Lower lobe of right lung (tissue), 2 donors: ENCODE measurements at places on chromosomes 1 and 21. TPM values are rescaled to one million over a fixed set of nuclear protein-coding genes. Genes with fewer than 3 reads are reported as not detected.
A peak's percentile ranks its signal among the peaks of the same experiment; 100 is the strongest.

DNA sequence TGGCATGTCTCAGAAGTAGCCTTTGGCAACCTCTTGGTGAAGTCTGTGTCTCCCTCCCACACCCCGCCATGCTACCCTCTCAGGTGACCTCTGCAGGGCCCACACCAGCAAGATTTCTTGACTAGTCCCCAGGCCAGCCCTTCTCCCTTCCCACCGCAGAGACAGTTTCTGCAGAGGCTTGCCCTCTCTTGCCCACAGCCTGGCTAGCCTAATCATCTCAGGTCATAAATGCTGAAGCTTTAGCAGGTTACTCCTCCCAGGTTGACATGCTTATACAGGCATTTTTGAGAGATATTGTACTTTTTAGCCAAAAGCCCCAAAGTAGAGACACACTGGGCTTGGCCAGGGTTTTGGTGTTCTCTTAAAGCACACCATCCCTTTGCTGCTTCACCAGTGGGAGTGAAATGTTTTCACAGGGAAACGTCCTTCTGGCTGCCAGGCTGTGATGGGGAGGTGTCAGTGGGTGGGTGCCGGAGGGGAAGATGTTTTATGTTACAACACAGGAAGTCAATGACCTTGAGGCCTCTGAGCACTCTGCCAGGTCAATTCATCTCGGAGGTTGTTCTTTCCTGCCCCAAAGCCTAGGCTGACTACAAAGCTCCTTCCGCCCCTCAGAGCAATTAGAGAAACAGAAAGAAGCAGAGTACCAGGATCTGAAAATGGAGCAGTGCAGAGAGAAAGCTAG is 58.5 kb downstream of the STYXL2 start:
- no peak for DNase-seq
- H3K36me3 ChIP-seq: no peaks in the 10 kb centered on the region
- no peaks in the 10 kb centered on the region for H3K4me1 ChIP-seq
- H3K27ac ChIP-seq: no peak overlapping the region

DNA sequence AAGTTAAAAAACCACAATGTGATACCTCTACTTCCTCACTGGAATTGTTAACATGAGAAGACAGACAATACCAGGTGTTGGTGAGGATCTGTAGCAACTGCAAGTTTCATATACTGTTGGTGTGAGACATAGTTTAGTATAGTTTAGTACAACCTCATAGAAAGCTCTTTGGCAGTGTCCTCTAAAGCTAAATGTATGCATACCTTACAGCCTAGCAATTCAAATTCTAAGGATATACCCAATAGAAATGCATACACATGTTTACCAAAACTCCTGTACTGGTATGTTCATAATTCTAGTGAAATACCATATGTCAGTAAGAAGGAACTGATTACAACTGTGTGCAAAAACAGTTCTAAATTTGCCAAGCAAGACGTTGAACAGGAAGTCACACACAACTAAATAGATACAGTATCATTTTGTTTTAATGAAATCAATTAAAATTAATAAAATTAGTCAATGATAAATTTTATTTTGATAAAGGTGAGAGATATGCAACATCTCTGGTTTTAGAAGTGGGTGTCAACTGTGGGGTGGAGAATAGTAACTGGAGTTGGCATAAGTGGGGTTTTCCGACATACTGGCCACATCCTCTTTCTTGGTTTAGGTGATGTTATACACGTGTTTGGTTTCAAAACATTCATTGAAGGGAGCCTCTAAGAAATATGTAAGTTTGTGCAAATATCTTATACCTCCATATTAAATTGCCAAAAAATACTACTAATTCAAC is 450.7 kb downstream of the PTPRC start:
- no peaks in the 10 kb centered on the region for H3K27me3 ChIP-seq
- no peaks in the 10 kb centered on the region for H3K36me3 ChIP-seq
- H3K27ac ChIP-seq: no peak overlapping the region
- no peaks in the 10 kb centered on the region for H3K4me1 ChIP-seq

DNA sequence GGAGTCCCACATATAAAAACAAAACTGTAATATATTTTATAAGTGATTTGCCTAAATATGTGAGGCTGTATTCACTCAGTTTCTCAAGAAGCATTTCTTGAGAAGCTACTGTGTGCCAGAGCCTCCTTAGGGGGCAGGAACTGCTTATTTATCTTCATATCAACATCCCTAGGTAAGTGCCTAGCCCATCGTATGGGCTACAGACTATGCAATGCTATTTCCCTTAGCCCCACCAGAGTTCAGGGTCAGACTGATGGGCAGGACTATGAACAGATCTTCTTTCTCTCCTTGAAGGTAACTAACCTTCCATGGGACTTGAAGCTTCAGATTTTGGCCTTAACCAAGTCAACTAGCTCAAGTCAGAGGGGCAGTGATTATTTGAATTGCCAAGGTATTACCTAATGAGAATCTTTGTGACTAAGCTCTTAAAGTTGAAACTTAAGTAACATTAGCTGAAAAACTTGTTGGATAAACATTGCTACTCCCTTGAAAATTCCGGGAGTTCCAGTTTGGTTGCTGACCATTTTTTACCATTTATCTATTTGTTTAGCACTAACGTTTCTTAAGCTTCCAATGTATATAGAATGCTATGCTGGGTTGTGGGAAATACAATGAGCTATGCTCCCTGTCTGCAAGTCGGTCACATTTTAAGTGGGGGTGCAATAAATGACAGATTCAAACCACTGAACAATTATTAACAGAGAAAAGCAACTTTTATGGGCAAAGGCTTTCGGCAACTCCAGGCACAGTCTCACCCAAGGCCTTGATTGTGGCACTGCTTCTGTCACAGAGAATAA is 85.2 kb downstream of the GPR88 start:
- H3K36me3 ChIP-seq: no peaks in the 10 kb centered on the region
- no peak overlapping the region for H3K27ac ChIP-seq
- H3K4me3 ChIP-seq: no peak overlapping the region
- H3K27me3 ChIP-seq: no peaks in the 10 kb centered on the region

DNA sequence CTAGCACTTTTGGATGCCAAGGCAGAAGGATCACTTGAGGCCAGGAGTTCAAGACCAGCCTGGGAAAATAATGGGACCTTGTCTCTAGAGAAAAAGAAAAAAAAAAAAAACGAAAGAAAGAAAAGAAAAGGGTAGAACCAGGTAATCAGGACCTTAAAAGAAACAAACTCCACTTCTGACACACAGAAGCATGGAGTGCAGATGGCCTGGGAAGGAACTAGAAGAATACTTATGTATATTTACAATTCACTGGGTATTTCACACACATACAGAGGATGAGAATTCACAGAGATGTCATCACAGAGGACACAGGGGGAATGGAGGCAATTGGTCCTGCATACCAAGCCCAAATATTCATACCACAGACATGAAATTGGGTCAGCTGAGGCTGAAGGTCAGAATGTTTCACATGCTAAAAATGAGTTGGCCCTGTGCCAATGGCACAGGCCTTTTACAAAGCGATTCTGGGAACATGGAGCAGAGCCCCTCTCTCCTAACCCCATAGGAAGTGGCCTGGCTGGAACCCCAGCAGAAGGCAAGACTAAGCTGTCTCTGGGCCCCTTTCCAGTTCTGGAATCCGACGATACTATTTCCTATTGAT is 4.4 kb downstream of the B4GALT3 start:
- H3K27ac ChIP-seq: peak overlapping the region; percentile 5
- no peak overlapping the region for H3K4me3 ChIP-seq
- H3K36me3 ChIP-seq: peaks cover 72% of the 10 kb centered on the region
- peaks cover 34% of the 10 kb centered on the region for H3K4me1 ChIP-seq
- no peak for DNase-seq

DNA sequence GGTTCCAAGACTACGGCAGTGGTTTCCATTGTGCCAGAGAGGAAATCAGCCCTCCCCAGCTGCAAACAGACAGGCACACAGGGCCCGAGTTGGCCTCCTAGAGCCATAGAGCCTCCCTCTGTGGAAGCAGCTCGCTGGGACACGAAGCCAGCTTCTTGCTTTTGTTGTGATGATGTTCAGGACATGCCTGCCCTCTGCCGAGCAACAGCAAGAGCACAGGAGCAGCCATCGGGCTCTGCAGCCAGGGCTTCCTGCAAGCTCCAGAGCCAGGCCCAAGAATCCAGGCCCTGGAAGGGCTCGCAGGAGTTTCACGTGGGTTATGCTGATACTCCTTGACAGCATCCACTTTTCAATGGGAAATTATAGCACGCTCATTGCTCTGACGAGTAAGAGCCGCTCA is 18.5 kb downstream of the NPHP4 start:
- DNase-seq: no peak
- peaks cover 37% of the 10 kb centered on the region for H3K36me3 ChIP-seq
- no peaks in the 10 kb centered on the region for H3K27me3 ChIP-seq
- H3K4me3 ChIP-seq: no peak overlapping the region

The ERICH3 gene
- total RNA-seq: 8.1 TPM

GRCh38 chr1:171841931-171842761 is 848 bp downstream of the DNM3 start:
- peak overlapping the region; percentile 84 for H3K27ac ChIP-seq
- no peaks in the 10 kb centered on the region for H3K27me3 ChIP-seq
- H3K4me1 ChIP-seq: peaks cover 6% of the 10 kb centered on the region
- DNase-seq: no peak
- peak overlapping the region; percentile 93 for H3K4me3 ChIP-seq
- H3K36me3 ChIP-seq: no peaks in the 10 kb centered on the region

- no peak for DNase-seq
- peaks cover 5% of the 10 kb centered on the region for H3K27me3 ChIP-seq
- no peaks in the 10 kb centered on the region for H3K4me1 ChIP-seq
- H3K36me3 ChIP-seq: no peaks in the 10 kb centered on the region
Observed at GRCh38 chr1:163094589-163094988, 25.4 kb downstream of the RGS4 start.

DNA sequence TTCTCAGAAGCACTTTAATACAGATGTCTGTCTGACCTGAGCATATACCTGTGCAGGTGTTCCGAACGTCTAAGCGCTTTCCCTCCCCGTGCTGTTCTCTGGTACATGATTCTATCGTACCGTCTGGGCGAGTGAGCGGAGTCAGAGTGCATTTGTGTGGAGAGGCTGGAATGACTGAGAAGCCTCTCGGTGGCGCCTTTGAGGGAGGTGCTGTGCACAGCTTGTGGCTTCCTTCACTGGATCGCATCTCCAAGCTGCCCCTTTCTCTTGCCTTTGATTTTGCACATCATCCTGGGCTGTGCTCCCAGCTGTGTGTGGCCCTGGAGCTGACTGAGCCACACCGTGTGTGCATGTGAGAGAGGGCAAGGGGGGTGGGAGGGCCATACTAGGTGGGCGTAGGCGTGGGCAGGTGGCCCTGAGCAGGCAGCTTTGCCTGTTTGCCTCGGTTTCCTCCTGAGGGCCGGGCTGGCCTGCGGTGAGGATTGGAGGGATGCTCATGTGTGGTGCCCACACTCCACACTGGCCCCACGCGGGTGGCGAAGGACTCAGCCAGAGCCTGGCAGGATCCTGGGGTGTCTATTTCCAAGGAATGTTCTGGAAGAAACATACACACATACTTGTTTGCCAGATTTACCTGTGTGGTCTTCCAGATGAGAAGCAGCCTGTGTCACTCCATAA is 105.3 kb downstream of the ADARB1 start:
- H3K4me1 ChIP-seq: no peaks in the 10 kb centered on the region
- H3K36me3 ChIP-seq: peaks cover 85% of the 10 kb centered on the region
- H3K27ac ChIP-seq: no peak overlapping the region

- H3K27ac ChIP-seq: no peak overlapping the region
- no peak overlapping the region for H3K4me3 ChIP-seq
- no peak for DNase-seq
- no peaks in the 10 kb centered on the region for H3K4me1 ChIP-seq
- H3K27me3 ChIP-seq: peaks cover under 1% of the 10 kb centered on the region
Observed at GRCh38 chr1:29397256-29397590, 160.9 kb downstream of the PTPRU start.

- H3K27me3 ChIP-seq: no peaks in the 10 kb centered on the region
- H3K27ac ChIP-seq: no peak overlapping the region
- no peaks in the 10 kb centered on the region for H3K4me1 ChIP-seq
- no peaks in the 10 kb centered on the region for H3K36me3 ChIP-seq
- no peak overlapping the region for H3K4me3 ChIP-seq
Observed at GRCh38 chr1:187241971-187242370, 413.2 kb downstream of the PLA2G4A start.
